ENCODE measurements at places on chromosomes 1 and 21. TPM values are rescaled to one million over a fixed set of nuclear protein-coding genes. Genes with fewer than 3 reads are reported as not detected.

RPTN gene
- total RNA-seq: not detected

FCER1G gene
- total RNA-seq: 1.7 TPM

TRIM58 gene
- total RNA-seq: 0.84 TPM

TM2D1 gene
- total RNA-seq: 58.5 TPM

DDR2 gene
- 0.12 TPM for total RNA-seq

TMEM54 gene
- not detected for total RNA-seq

C1orf232 gene
- not detected for total RNA-seq

RNF207 gene
- total RNA-seq: 2.5 TPM

AMPD1 gene
- not detected for total RNA-seq

Data from B cell (primary cell).